ENCODE measurements at places on chromosomes 3 and 15.

DNA sequence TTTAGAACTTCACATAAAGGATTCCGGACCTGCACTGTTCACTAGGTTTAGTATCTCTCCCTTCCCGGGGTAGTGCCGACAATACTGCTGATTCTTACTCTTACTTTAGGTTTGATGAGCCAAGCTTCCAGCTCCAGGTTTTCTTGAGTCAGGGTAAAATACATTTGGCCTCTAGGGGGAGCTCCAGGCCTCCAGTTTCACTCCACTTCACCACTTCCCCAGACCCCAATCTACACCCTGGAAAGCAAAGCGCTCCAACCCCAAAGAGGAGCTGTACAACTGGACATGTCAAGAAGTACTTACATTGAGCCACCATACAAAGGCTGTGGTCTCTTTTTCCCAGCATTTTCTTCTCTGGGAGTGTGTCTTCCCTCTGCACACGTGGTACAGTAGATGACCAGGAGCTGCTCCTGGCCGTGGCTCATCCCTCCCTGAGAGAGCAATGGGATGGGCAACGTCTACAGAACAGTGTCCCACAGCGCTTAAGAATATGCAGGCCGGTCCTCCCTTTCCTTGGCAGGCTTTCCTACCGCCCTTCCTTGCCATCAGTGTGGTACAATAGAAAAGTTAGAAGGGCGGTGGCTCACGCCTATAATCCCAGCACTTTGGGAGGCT lies 93.9 kb upstream of the CCDC80 start:
- DNase-seq, result peak; percentile 76

GRCh38 chr3:136495213-136495612 lies 245.1 kb downstream of the PCCB start:
- no peak for DNase-seq

GRCh38 chr15:76953913-76954312 lies 22.4 kb downstream of the RCN2 start:
- no peak for DNase-seq

- DNase-seq, result no peak
Observed at GRCh38 chr3:65960087-65960486, 78.6 kb downstream of the MAGI1 start.

DNA sequence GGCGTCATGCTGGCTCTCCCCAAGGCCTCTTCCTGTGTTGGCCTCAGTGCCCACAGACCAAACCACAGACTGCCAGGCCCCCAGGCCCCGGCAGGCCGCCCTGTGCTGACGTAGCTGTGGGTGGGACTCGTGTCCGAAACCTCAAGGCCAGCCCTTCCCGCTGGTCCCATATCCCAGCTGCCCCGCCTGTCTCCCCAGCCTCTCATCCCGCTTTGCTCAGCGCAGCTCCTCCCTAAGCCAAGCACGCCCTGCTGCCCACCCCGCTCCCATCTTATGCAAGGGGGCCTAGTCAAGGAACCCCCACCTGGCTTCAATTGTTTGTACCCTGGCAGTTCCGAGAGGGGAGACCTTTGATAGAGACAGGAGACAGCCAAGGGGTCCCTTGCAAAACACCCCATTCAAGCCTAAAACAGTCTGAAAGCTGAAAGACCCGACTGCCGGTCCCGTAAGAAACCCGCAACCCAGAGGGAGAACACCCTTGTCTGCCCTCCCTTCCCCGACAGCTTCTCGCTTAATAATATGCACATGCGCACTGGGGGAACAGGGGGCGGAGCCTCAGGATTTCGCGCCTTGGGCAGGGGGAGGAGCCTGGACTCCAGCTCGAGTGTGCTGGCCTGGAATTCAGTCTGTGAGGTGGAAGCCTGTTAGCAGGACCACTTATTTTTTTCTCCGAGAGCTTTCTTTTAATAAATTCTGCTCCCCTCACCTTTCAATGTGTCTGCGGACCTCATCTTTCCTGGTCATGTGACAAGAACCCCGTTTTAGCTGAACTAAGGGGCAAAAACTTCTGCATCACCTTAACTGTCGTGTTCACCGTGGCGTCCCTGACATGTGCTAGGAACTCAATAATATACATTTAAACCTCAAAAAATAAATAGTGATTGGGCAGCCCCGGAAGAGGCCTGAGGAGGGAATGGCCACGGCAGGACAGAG lies 17.2 kb downstream of the TNFAIP8L3 start:
- DNase-seq, result peak; percentile 77
